ENCODE measurements at places on chromosomes 7 and 10.

DNA sequence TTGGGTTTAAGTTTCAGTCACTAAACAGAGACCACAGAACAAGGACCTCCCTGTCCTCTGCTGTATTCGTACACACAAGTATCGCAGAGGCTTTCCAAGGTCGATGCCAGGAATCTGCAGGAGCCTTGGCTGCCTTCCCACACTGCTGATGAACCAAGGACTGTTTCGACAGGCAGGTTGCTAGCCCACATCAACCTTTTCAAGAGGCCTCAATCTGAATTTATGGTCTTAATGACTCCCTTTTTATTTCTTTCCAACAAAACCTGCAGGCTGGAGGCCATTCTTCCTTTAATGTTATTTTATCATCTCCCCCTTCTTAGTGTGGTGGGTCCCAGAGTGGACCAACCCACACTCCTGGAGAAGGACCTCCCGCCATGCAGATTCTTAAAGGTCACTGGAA, 45.6 kb downstream of the JCAD start:
- no peak for DNase-seq

DNA sequence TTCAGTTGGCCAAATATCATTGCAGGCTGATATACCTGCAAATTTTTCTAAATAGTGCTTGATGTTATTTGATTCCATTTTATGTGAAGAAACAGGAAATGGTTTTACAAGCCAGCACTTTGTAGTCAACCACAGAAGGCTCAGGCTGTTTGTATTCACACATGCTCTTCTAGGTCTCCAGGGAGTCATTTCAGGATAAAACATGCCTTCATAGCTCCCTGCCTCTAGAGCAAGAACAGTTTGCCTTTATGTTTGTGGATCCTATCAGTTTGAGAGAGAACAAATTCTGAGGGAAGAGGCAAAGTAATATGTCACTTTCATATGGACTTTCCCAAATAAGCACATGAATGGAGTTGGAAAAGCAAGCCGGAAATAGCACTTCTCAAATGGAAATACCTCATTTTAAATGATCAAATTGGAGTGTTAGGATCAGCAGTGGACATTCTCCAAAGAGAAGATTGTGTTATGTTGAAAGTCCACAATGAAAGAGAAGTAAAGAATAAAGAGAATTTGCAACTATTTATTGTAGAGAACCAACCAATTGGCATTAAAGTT, 277.6 kb downstream of the KCND2 start:
- DNase-seq, result no peak

- no peak for DNase-seq
These were observed 31.6 kb upstream of the ZNF746 start for GRCh38 chr7:149529136-149529718.

GRCh38 chr10:90412582-90412981, 445.3 kb downstream of the HTR7 start:
- DNase-seq, result no peak

DNA sequence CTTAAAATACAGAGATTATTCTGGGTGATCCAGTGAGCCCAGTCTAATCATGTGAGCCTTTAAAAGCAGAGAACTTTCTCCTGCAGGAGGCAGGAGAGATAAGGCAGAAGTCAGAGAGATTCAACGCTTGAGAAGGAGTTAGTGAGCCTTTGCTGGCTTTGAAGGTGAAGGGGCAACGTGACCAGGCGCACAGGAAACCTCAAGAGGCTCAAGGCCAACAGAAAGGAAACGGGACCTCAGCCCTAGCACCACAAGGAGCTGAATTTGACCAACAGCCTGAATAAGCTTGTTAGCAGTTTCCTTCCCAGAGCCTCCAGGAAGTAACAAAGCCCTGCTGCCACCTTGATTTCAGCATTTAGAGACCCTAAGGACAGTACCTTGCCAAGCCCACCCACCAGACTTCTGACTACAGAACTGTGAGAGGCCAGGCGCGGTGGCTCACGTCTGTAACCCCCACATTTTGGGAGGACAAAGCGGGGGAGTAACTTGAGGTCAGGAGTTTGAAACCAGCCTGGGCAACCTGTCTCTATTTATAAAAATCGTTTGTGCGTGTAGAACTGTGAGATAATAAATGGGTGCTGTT, 87.3 kb upstream of the KAT6B start:
- DNase-seq, result peak; percentile 68

- DNase-seq, result no peak
These were observed 1.2 kb downstream of the WEE2 start for GRCh38 chr7:141709318-141709717.

- no peak for DNase-seq
These were observed 91.3 kb downstream of the AVL9 start for GRCh38 chr7:32586291-32587221.

DNA sequence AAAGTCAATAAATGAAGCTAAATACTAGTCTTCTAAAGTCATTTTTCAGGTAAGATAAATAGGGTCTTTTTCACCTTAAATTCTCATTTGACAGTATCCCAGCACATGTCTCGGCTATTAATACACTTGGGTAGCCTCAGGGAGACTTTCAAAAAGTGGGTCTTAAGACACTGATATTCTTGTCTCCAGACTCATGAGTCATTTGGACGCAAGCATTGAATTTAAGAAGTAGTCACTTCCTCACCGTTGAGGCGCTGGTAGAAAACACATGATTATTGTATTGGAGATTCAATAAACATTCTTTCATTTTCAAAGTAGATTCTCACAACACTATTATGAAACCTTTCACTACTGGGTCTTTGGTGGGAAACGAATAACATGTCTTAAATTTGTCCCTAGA, 108.9 kb upstream of the SP8 start:
- no peak for DNase-seq

GRCh38 chr10:10209167-10209566, 808.5 kb upstream of the CELF2 start:
- no peak for DNase-seq

DNA sequence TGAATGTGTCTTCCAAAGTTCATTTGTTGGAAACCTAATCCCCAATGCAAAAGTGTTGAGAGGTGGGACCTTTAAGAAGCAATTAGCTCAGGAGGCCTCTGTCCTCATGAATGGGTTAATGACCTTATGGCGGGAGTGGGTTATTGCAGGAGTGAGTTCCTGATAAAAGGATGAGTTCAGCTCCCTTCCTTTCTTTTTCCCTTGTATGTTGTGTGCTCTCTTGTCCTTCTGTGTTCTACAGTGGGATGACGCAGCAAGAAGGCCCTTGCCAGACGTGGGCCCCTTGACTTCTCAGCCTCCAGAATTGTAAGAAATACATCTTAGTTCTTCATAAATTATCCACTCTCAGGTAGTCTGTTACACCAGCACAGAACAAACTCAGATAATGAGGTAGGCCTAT, 206.0 kb downstream of the DNAJC1 start:
- DNase-seq, result no peak

DNA sequence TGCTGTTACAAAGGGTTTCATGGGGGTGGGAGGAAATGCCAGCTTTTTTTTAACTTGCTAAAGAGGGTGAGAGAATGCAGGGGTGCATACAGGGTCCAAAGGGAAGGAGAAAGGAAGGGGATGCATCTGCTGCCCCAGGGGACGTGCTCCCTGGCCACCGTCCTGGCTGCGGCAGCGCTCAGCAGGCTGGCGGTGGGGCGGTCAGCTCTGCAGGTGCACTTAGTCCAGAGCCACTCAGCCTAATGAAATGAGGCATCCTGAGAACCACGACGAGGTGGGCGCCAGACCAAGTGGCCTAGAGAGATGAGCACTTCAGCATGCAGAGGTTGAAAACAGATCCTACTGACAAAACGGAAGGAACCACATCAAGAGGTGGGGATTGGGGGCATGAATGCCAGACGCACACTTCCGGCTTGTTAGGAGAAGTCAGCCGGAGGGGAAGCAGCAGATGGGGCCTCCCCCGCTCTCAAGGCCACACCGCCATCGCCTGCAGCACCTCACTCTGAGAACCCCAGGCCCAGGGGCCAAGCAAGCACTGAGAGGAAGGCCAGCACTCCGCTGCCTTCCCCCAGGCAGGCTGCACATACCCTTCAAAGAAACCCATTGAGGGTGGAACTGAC, 94.5 kb downstream of the MAD1L1 start:
- DNase-seq, result peak; percentile 93

GRCh38 chr10:71379118-71379766, 17.5 kb upstream of the CDH23 start:
- DNase-seq, result no peak

- no peak for DNase-seq
These were observed 507.3 kb upstream of the AUTS2 start for GRCh38 chr7:69090936-69091335.

DNA sequence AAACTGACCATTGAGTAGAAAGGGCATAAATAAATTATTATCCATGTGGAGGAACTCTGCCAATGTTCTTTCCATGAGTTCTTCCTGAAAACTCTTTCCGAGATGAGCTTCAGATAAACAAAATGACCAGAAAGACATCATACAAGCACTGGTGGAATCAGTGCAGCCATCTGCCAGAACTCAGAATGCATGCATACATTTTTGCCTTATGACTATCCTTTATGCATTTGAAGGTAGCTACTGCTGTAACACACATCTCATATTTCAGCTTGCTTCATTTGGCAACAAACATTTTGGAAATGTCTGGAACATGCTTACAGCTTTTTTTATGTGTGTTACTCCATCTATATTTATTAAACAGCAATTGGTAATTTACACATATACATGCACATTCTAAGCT, 448.9 kb downstream of the PLXDC2 start:
- DNase-seq, result no peak

DNA sequence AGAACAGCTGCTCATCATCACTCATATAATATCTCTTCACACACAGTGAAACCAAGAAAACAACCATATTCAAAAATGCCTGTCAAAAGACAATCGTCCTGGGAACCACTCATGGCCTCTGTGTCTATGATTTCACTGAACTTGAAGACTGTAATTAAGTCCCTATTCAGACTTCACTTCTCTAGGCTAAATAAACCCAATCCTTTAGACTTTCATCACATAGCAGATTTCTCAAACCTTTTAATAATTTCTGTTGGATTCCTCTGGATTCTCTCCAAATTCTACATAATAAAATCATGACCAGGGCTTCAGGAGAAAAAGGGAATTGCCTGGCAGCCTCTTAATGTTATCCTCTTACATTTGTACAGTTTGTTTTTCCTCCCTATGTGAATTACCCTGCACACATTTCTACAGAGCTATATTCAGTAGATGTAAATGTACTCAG, 201.1 kb downstream of the LRRN3 start:
- DNase-seq, result no peak

GRCh38 chr10:13659887-13660550, 73.3 kb downstream of the PRPF18 start:
- DNase-seq, result peak; percentile 88

GRCh38 chr7:106183952-106184351, 71.8 kb upstream of the SYPL1 start:
- DNase-seq, result no peak

DNA sequence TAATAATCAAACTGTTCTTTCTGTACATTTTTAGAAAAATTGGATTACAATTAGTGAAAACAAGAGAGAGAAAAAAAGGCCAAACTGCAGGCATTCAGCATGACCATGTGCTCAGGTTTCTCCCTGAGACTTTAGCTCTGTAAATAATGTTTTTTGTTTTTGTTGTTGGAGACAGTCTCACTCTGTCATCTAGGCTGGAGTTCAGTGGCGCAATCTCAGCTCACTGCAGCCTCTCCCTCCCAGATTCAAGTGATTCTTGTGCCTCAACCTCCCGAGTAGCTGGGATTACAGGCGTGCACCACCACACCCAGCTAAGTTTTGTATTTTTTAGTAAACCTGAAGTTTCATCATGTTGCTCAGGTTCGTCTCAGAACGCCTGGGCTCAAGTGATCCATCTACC, 23.0 kb downstream of the BZW2 start:
- no peak for DNase-seq

DNA sequence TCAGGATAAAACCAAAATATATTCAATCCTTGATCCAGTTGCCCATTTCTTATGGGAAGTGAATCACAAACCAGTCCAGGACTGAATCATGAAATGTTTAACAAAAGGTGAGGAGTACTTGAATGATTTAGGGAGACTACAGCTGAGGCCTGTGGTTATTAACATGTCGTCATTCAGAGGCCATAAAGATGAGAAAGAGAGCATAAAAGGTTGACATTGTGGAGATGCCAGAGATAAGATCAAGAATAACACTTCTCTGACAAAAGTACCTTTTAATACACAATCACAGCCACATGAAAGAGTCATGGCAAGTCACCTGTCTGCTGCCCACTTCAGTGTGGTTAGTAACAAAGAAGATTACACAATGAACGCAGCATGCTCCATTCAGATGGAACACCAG, 1195.7 kb upstream of the SORCS1 start:
- DNase-seq, result no peak

GRCh38 chr10:1615186-1615954, 122.0 kb downstream of the ADARB2 start:
- DNase-seq, result no peak

- DNase-seq, result no peak
These were observed 96.5 kb upstream of the PLPP4 start for GRCh38 chr10:120360571-120360970.

- DNase-seq, result no peak
These were observed 9.8 kb downstream of the RBP4 start for GRCh38 chr10:93591065-93591808.

DNA sequence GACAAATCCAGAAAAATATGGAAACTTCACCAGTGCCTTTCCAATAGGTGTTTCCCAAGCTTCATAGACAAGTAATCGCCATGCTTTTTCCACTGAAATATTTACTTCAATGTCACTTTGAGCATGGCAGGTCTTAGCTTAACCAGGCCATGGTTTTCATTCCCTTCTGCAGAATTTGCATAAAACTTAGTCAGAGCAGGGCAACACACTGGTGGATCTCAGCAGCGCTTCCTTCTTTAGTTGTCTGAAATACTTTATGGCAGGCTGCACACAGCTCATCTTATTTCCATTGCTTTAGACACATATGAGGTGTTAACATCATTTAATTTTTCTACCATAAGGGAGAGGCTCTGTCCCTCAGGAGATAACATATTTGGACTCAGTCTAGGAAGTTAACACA, 102.9 kb upstream of the AHR start:
- no peak for DNase-seq

DNA sequence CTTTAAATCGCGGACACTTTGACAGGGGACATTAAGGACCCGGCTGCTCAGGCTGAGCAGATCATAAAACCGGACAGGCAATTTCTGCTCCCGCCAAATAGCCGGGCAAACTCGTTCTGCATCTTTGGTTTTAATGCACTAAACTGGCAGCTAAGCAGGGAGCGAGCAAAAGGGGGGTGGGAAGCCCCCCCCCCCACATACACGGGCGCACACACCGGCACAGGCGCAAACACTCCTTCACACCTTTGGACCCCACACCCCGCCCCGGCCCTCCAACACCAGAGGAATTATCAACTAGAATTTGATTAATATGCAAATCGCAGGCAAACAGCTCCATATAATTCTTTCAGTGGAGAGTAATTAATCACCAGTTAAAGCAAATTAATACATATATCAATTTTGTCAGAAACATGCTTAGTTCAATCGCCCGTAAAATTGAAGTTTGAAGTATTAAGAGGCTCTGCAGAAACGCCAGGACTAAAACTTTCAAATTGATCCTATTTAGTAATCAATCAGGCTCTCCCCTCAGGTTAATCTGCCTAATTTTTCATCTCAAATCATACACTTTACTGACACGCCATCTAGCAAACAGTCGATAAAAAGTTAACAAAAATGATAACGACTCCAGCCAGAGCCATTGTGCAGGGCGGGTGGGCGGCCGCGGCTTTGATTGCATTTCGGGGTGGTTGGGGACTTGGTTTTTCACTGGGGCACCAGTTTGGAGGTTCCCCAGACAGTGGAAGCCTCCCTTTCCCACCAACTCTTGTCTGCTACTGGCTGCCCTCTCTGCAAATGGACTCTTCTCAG, 9.9 kb downstream of the LBX1 start:
- DNase-seq, result no peak

GRCh38 chr7:116692401-116693308, 20.7 kb downstream of the MET start:
- DNase-seq, result no peak
